ENCODE measurements at places on chromosomes 1 and 21. TPM values are rescaled to one million over a fixed set of nuclear protein-coding genes. Genes with fewer than 3 reads are reported as not detected.

- no peak for DNase-seq
These were observed 161.8 kb downstream of the DSCAM start for GRCh38 chr21:40685141-40685540.

GRCh38 chr1:27519331-27520258 lies 29.6 kb upstream of the WASF2 start:
- DNase-seq = no peak

DNA sequence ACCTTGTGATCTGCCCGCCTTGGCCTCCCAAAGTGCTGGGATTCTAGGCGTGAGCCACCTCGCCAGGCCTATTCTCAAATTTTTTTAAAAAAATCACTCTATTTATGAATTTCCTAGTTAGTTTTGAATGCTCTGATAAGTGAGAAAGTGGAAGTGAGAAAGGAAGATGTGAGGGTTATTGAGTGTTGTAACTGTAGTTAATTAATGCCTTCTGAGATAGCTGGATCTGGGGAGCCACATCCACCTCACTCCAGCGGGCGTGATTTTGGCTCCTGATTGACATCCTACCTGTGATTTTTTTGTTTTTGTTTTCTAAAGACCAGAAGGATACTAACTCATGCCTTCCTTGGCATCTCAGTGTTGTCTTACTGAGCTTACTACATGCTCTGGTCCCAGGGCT lies 65.6 kb downstream of the ST3GAL3 start:
- DNase-seq = no peak

GRCh38 chr1:37574834-37575480 lies 18.2 kb downstream of the DNALI1 start:
- DNase-seq = no peak

- no peak for DNase-seq
These were observed 15.3 kb downstream of the FAM151A start for GRCh38 chr1:54607821-54608565.

SMCP gene
- total RNA-seq = not detected

DNA sequence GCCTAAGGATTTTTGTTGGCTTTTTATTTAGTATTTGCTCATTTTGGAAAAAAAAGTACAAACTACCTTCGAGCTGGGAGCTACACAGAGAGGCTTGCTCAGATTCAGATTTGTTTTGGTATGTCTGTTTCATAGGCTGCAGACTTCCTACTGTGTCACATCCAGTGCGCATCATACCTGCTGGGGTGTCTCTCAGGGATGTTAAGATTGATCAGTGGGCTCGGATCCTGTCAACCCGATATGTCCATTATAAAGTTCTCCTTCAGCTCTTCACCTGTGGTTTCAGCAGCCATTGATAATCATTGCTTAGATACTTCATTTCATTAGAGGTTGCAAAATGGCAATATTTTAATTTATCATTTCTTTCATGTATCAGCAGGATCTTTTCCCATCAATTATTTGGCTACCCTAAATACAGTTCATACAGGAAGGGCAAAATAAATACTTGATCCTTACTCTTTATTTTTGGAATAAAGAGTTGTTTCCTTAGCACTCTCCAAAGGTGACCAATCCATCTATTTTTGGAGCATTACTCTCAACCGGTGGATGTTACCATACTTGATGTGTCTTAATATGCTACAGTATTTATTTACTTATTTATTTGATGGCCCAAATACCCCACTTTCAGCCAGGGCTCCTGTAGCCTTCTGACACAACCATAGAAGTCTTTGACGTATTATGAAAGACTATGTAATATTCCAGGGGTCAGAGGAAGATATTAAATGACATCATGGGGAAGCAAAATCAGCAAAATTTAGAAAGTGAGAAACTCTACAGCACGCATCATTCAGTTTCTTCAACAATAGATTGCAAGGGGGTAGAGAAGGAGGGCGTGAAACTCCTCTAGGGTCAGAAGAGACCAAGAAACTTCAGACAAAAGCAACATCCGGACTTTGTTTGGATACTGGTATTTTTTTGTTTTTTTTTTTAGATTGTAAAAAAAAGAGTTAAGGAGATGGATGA lies 55.3 kb upstream of the HNRNPU start:
- DNase-seq = no peak

DNA sequence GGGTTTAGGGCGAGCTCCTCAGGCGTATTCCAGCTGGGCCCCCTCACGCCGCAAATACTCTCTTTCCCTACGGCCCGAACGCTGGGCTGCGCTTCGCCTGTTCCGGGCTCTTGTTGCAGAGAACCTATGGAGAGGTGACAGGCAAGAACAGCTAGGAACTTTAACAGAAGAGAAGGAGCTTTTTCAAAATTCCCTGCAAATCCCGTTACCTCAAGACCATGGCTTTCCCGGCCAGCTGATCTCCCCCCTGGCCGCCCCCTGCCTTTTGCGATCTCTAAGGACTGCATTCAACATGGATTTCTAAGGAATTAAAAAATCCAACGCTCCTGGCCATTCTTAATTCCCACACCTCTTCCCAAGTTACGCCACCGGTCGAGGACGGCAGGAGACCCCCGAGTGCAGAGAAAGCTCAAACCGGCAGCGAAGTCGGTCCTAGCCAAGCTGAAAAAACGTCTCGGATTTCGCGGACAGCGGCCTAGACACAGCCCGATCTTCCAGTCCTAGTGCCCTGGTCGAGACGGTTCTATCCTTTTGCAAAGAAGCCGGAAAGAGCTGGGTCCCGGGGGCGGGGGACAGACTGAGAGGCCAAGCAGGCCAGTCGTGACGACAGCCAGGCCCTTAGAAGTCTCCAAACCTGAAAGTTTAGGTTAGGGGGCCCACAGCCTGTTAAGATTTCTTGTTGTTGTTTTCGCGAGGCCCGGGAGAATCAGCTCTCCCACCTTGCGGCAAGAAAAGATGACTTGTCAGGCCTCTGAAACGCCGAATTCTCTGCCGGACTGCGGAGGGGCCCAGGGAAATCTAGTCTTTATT lies 1.1 kb upstream of the TBX15 start:
- DNase-seq = no peak

- DNase-seq = no peak
These were observed 19.6 kb upstream of the TARBP1 start for GRCh38 chr1:234498448-234499118.

DNA sequence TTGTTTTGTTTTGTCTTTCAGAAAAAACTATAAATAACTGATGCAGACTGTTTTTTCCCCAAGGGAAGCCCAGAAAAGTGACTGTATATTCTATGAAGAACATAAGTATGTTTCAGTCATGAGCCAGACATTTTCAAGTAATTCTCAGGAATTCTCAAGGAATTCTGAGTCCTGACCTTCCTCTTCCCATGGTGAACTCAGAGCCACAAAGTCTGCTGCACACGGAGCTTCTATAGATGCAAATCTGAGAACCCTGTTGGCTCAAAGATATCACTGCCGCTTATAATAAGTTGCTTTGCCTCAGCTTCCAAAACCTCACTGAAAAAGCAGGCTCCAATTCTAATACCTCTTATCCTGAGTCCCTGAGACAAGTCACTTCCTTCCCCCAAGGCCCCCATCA lies 418.5 kb upstream of the RUNX1 start:
- no peak for DNase-seq

GRCh38 chr1:227058321-227058751 lies 118.2 kb downstream of the COQ8A start:
- no peak for DNase-seq

DNA sequence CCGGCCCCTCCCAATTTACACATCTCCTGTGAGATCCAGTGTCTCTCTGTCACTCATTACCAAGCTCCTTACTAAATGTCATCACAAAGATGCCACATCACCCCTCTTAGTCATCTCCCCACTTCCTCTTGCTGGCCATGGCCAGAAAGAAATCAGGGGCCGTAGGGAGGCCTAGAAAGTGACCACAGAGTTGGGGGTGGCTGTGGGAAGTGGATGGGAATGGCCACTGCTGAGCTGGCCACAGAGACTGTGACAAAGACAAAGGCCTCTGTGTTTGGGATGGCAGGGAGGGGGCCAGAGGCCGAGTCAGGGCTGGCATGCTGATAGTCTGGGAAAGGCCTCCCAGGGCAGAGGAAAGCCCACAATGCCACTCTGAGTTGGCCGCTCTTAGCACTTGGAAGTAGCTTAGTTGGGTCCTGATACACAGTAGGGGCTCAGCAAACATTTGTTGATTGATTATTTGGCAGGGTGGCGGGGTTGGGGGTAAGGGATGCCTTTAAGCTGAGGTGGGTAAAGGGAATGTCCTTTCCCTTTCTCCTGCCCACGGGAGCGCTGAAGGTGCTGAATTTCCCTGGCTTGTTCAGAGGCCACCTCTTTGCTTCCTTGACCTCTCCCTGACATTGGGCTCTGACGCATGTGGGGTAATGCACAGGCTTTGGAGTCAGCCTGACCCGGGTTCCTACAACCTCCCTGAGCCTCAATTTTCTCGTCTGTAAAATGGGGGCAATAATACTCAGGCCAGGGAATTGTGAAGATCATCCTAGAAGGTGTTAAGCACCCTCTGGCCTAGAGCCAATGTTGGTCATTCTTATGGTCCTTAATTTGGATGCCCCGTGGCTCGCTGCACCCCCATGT lies 13.2 kb downstream of the NAV1 start:
- no peak for DNase-seq

RGS4 gene
- not detected for total RNA-seq

- DNase-seq = no peak
These were observed 1156.4 kb downstream of the AMY1C start for GRCh38 chr1:104906141-104906540.

- DNase-seq = no peak
These were observed 361.5 kb downstream of the KIF26B start for GRCh38 chr1:245516284-245516759.

- DNase-seq = no peak
These were observed 169.7 kb downstream of the TOMM20 start for GRCh38 chr1:234958706-234959657.

DNA sequence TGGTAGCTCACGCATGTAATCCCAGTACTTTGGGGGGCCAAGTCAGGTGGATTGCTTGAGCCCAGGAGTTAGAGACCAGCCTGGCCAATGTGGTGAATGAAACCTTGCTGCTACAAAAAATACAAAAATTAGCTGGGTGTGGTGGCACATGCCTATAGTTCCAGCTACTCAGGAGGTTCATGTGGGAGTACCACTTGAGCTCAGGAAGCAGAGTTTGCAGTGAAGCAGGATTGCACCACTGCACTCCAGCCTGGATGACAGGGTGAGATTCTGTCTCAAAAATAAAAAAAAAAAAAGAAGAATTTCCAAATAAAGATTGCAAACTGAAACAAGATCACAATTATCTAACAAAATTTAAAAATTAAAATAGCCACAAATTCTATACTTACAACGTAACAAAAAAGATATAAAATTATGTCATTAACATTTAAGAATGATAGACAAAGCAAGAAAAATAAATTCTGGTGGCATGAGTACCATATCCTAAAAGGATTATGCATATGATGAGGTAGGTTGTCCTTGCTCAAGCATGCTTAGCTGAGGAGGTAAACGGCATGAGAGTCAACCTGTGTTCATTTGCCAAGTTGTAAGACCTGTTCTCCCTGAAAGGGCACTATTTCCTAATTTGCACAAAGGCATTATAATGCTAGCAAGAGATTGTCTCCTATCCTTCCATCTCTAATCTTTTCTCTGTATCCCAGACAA lies 20.2 kb downstream of the IPP start:
- no peak for DNase-seq

PLEKHA6 gene
- 13.6 TPM for total RNA-seq

- no peak for DNase-seq
These were observed 19.5 kb downstream of the SZRD1 start for GRCh38 chr1:16386454-16387113.

FCRL6 gene
- not detected for total RNA-seq
